Suppressor macrophage (primary cell): ENCODE measurements at places on chromosomes 13 and 19.

- DNase-seq = no peak
Observed at GRCh38 chr13:107374038-107374437, 806.1 kb upstream of the ARGLU1 start.

DNA sequence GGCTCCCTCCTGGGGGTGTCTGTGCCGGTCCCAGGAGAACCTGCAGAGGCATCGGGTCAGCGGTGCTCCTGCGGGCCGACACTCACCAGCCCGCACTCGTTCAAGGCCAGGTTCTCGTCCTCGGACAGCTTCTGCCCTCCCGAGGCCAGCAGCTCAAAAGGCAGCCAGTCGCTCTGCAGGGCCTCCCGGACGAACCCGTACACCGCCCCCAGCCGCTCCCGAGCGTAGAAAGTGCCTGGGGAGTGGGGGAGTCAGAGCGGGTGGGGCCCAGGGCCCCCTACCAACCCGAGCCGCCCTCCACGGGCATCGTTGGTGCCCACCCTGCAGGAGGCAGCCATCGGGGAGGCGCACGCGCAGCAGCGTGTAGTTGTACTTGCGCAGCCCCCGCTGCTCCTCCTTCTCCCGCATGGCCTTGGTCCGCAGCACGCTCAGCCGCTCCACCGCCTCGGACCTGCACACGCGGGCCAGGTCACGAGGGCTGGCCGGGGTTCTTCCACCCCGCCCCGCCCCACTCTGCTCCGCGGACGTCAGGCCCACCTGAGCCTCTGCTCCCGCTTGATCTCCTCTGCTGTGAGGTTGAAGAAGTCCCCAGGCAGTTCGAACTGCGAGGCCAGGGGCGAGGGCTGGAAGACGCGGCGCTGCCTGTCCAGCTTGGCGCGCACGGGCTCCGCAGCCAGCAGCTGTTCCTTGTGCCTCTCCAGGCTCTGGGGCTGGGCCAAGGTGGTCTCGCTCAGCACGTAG, 11.5 kb downstream of the UBXN6 start:
- no peak for DNase-seq

- DNase-seq = no peak
Observed at GRCh38 chr19:16797876-16798275, 31.3 kb upstream of the SIN3B start.

GRCh38 chr19:49104229-49104864, 9.8 kb upstream of the LIN7B start:
- no peak for DNase-seq

DNA sequence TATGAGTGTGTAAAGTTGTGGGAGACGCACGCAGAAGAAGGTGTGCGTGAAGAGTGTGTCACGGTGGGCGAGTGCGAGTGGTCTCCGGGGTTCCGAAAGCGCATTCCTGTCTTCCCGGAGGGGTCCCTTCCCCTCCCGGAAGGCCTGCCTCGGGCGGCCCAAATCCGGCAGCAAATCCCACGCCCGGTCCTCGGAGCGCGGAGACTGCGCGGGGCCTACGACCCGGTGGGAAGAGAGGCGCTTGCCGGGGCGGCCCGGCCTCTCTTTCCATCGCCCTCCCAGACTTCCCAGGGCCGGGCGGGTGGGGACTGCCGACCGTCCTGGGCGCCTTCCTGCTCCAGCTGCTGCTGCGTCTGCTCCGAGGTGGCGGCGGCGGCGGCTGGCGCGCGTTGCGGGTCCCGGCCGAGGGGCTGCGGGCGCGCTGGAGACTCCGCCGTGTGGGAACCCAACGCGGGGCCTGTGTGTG, 2.1 kb downstream of the ZIC5 start:
- no peak for DNase-seq

DNA sequence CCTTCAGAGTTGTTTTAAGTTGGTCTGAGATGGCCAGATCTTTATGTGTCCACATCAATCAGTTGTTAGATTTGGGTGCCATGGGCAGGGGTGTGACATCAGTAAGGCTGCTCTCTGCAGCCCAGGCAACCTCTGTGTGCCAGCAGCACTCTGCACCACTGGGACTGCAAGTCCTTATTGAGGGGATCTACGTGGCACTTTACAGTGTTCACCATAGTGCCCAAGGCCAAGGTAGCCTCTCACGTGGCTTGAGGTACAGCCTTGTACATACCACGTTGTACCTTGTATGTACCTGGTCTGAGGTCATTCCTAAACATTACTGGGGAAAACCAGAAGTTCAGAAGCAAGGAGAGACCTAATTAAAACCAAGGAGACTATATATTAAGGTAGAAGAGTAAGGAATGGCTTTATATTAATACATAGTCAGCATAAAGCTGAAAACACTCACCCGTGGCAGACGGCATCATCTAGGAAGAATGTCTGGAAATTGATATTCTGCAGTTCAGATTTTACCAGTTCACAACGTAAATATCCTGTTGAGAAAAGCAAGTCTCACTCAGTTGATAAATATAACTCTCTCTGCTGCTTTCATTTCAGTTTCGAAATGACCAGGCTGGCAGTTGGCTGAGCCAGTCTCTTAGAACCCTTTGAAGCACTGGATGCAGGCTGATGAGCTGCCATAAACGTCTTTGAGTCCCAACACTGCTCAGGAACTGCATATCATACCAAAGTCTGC, 128.8 kb downstream of the ZDHHC20 start:
- no peak for DNase-seq

GRCh38 chr13:73902296-73902695, 231.9 kb downstream of the KLF12 start:
- no peak for DNase-seq

DNA sequence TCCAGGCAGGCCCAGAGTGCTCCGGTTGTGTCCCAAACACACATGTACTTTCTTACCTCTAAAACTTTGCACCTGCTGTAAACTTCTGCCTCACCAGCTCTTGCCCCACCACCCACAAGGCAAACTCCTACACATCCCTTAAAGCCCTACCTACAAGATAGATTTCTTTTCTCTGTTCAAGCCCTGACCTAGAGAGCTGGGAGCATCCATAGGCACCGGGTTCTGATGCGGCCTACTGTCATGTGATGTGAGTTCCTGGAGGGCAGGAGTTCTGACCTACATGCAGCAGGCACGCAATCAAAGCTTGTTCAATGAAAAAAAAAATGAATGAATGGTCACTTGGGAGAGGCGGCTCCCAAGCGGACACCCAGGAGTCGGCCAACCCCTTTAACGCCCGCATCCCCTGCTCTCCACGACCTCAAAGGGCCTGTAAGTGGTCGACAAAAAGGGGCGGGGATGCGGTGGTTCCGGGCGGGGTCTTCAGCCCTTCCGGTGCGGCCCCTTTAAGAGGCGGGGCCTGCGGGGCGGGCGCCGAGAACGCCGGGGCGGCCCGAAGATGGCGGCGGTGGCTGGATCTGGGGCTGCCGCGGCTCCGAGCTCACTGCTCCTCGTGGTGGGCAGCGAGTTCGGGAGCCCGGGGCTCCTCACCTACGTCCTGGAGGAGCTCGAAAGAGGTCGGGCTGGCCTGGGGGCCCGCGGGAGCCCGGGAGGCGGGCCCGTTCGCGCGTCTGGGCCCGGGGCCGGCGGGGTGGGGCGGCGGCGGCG, at the start of gene MAP1S:
Gene MAP1S (plus strand): TSS at position 534 of the 765 bp plus-strand sequence. CDS start 23 bp downstream, at position 557.
- peak; percentile 84 for DNase-seq

DNA sequence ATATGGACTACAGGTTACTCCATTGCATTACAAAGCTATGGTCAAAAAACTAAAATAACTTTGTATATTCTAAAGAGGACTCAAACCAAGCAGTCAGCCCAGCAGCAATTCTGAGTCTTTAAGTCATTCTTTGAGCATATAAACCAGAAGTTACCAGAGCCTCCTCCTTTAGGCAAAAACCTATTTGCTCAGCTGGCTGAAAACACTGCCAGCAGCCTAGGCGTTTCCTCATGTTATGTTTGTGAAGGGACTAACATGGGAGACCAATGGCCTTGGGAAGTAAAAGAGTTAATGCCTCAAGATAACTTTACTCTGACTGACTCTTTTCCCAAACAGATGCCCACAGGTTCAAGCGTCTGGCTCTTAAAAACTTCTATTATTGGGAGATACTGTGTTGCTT, 45.3 kb downstream of the ZNF626 start:
- DNase-seq = no peak

- DNase-seq = peak; percentile 41
Observed at GRCh38 chr19:57465680-57466381, 8.9 kb upstream of the VN1R1 start.

DNA sequence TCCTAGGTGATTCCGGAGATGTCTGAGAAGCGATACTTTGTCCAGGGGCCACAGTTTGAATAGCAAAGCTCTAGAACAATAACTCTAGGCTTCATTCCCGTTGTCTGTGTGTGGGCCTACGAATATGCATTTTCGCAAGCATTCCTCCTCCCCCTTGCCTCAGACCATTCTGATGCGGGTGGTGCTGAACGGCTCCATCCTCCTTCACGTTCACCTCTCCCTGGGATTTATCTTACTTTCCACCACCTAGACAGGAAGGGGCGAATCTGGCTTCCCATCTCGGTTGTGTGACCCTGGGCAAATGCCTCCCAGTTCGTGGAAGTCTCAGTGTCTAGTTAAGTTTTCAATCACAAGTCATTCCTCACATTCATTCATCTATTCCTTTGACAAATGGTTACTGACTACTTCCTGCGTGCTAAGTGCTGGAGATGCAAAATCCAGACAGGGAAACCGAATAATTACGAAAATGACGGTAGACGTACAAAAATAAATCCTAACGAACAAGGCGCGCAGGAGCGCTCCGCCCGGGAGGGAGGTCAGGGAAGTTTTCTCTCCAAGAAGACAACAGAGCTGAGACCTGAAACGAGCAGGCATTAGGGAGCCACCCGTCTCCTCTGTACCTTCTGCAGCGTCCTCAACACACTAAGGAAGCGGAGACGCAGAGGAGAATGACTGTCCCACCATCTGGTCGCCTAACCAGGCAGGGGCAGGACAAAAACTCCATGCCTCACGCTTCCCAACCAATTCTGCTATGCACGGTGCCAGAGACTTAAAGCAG, 1.3 kb upstream of the CNOT3 start:
- peak; percentile 45 for DNase-seq

DNA sequence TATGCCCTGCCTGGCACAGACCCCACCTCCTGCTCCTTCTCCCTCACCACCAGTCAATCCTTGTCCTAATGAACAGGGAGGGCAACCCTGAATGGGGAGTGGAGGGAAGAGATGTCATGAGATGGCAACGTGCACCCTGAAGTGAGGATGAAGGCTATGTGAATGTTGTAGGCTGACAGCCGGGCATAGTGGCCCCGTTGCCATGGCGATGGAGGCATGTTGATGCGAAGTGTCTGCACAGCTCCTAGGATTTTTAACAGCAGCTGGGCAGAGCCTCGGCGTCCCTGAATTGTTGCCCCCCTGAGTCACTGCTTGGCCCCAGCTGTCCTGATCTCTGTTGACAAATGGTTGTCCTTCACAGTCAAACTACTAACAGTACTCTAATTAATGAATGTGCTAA, 4.8 kb upstream of the ALOX5AP start:
- DNase-seq = no peak

GRCh38 chr13:39760521-39760920, 105.1 kb downstream of the COG6 start:
- no peak for DNase-seq

DNA sequence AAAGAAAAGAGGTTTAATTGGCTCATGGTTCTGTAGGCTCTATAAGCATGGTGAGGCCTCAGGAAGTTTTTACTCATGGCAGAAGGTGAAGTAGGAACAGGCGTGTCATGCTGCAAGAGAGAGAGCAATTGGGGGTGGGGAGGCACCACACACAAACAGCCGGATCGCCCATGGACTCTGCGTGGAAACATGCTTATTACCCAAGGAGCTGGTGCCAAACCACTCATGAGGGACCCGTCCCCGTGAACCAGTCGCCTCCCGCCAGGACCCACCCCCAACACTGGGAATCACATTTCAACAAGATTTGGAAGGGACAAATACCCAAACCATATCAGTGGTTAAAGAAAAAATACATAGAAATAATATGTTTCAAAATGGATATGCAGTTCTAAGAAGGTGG, 174.6 kb upstream of the RNF113B start:
- DNase-seq = no peak

GRCh38 chr13:27113436-27113835, 58.2 kb downstream of the USP12 start:
- no peak for DNase-seq

DNA sequence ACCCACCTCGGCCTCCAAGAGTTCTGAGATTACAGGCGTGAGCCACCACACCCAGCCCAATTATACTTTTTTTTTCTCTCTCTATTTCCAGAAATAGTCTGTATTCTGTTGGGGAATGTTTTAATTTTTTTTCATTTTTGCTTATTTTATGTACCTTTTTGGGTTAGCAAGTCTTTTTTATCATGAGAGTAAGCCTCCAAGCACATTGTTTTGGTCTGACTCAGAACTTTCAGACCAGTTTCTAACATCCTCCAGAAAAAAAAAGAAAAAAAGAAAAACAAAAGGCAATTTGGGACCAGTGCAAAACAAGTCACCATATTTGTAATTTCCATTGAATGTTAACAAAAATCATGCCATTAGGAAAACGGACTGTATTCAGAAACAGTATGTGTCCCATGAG, 1465.5 kb downstream of the SLITRK5 start:
- DNase-seq = no peak

GRCh38 chr19:53091413-53092254, 11.6 kb downstream of the ZNF160 start:
- DNase-seq = no peak

GRCh38 chr19:29467824-29468401, 57.9 kb upstream of the VSTM2B start:
- peak; percentile 12 for DNase-seq

DNA sequence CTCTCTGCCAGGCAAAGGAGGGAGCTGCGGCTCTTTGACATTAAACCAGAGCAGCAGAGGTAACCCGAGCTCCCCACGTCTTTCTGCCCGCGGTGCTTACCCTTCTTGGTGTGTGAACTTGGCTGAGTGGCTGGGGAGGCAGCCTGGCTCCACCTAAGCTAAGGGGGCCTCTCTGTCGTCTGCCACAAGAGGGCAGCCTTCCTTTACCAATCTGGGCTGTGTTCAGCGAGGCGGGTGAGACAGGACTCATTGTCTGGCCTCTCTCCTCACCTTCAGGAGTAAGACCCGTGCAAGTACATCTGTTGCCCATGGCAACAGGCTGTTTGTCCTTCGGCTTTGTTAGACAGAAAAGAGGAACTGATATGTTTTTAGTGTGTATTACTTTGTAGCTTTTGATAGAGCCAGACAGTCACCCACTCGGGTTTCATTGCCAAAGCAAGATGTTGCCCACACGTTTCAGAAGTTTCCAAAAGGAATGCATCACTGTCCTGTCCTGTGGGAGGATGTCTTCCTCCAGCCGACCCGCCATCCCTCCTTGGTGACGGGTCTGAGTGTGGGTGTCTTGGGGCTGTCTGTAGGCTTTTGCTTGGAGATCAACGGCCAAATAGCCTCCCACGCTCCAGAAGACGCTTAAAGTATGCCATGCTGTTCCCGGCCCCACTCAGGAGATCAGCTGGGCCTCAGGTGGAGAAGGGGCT, 4.6 kb downstream of the POP4 start:
- peak; percentile 87 for DNase-seq

DNA sequence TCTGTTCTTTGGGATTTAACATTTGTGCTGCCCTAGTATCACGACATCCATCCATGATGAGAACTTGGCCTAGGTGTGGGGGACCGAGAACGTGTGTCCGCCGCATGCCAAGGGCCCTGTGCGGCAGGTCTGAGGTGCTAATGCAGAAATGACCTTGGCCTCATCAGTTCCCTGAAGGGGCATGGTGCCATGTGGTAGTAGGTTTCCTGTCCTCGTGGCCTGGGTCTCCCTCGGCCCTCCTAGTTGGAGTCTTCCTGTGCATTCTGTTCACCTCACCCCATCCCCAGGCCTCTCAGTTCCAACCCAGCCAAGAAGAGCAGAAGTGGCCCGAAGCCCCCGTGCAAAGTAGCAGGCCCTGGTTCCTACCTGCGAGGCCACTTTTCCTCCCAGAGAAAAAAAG, 59.8 kb downstream of the GGACT start:
- DNase-seq = no peak

GRCh38 chr13:39483326-39483725, 119.7 kb downstream of the LHFPL6 start:
- DNase-seq = no peak

- peak; percentile 41 for DNase-seq
Observed at GRCh38 chr13:25874907-25875306, 176.9 kb downstream of the SHISA2 start.
